IMR-90 (cell line): ENCODE measurements at places on chromosomes 11 and 22.

- peak; percentile 73 for DNase-seq
Measured at GRCh38 chr11:69253028-69253427, 40.9 kb upstream of the MYEOV start.

- no peak for DNase-seq
Measured at GRCh38 chr11:33214187-33214586, 43.0 kb upstream of the HIPK3 start.

GRCh38 chr11:116601814-116602636 is 170.8 kb downstream of the BUD13 start:
- peak; percentile 3 for DNase-seq

DNA sequence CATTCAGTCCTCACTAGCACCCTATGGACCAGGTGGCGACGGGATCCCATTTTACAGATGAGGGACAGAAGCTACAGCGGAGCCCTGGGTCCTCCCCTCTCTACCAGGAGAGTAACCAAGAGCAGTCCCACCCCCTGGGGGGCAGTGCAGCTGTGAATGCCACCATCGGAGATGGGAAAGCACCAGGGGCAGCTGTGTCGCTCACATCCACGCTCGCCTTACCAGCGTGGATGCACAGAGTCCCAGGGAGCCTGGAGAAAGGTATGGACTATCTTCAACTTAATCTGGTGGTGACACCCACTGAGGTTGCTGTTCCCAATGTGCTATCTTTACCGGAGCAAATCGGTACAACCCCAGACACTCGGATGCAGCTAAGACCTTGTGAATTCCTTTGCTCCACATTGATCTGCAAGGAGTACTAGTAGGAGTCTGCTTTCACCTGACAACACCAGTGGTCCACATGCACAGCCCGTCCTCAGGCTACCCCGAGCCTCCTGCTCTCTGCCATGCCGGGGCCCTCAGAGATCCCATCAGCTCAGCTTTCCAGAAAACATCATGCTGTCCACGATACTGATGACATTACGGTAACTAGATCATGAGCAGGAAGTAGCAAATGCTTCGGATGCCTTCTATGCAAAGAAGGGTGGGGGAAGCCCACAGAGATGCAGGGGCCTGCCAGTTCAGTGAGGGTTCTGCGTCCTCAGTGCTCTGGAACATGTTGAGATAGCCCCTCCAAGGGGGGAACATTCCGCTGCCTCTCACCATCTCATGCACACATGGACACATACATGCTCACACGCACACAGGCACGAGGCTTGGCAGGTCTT is 126.0 kb downstream of the CTTN start:
- peak; percentile 18 for DNase-seq
